ENCODE measurements at places on chromosomes 11 and 22.

DNA sequence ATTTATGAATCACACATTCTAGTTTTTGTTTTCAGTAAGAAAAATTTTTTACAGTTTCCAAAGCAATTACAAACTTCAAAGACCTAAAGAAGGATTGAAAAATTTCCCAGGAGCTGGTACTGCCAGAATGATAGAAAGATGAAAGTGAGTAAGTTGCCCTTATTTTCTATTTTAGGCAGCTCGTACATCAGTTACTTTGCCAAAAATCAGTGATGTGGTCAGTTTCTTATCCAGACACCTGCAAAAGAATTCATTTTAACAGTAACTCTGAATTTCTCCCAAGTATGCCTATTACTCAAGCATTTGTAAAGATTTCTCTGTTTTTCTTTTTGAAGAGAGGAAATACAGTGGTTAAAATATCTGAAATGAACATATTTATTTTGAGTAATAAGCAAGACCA is 976.3 kb upstream of the RAG2 start:
- DNase-seq: no peak

GRCh38 chr11:44983786-44984185 is 33.1 kb upstream of the TP53I11 start:
- DNase-seq: no peak

- DNase-seq: no peak
Observed at GRCh38 chr11:67534070-67534679, 10.9 kb upstream of the CABP2 start.

GRCh38 chr11:47175746-47176327 is 842 bp downstream of the ARFGAP2 start:
- DNase-seq: no peak

DNA sequence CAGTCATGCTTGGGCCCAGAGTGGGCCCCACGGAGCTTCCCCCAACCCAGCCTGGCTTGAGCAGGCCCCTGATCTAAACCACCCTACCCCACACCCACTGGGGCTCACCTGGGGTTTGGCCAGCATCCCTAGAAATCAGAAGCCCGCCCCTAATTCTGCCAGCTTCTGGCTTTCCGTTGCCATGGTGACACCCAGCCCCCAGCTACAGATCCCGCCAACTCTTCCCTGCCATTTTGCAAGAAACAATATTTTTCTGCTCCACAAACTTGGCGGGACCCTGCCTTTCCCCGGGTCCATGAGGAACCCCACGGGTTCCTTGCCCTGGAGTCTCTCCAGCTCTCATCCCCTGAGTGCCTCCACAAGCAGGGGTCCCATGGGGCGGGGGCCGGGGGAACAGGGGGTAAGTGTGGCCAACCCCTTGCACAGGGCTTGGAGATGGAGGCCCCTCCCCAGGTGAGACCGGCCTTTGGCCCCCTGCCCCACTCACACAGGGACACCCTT is 90.0 kb downstream of the CDKN1C start:
- no peak for DNase-seq

DNA sequence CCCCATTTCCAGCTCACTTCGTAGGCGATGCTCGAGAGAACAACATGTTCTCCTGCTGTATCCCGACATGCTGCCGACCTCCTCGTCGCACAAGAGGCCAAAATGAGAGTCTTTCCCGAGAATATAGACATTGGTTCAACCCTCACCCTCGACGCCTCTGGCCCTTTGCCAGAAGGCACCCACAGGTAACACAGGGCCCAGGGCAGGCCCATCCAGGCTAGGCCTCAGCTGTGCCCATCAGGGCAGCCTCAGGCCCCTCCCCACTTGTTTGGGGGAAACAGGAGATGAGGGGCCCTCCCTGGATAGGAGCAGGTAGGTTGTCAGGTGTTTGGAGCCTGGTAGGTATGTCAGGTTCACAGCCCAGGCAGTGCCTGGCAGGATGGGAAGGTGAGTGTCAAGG is 2.7 kb upstream of the RGL4 start:
- no peak for DNase-seq

- no peak for DNase-seq
Observed at GRCh38 chr11:23944923-23945322, 551.9 kb upstream of the LUZP2 start.

DNA sequence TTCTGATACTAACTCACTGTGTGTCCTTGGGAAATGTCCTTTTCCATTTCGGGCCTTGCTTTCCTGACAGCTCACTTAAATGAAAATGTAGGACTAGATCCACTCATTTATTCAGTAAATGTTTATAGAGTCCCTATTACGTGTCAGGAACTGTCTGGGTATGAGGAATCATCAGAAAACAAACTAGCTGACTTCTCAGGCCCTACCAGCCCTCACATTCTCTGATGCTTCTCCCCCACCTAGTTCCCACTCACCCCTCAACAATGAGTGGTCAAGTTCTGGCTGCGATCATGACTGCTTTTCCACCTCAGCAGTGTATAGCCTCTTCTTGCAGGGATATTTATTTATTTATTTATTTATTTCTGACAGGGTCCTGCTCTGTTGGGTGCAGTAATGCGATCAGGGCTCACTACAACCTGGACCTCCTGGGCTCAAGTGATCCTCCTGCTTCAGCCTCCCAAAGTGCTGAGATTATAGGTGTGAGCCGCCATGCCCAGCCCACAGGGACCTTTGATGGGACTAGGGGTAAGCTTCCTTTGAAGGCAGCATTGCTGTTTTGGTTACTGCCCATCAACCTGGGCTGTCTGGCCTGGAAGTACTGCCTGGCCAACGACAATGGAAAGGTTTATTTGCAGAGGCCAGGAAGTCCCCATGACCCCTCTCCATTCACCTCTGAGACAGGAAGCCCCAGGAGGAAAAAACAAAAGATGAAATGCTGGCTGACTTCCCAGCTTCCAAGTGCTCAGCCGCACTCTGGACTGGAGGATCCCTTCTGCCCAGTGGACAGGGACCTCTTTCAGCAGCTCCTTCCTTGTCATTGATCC is 33.1 kb upstream of the POLD3 start:
- no peak for DNase-seq

DNA sequence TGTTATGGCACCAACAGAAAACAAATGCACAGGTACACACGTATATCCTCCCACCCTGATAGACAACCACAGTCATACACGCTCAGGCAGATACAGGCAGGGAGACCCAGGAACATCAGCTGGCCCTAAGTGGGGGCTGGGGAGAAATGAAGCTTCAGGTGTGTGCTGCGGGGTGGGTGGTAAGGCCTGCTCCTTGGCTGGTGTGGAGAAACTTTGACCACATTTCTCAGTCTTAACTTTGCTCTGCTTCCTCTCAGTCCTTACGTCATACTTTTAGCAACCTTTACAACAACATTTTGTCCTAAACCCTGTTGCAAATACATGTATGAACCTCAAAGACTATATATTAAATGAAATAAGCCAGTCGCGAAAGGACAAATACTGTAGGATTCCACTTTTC is 6.7 kb upstream of the ANAPC15 start:
- DNase-seq: no peak

DNA sequence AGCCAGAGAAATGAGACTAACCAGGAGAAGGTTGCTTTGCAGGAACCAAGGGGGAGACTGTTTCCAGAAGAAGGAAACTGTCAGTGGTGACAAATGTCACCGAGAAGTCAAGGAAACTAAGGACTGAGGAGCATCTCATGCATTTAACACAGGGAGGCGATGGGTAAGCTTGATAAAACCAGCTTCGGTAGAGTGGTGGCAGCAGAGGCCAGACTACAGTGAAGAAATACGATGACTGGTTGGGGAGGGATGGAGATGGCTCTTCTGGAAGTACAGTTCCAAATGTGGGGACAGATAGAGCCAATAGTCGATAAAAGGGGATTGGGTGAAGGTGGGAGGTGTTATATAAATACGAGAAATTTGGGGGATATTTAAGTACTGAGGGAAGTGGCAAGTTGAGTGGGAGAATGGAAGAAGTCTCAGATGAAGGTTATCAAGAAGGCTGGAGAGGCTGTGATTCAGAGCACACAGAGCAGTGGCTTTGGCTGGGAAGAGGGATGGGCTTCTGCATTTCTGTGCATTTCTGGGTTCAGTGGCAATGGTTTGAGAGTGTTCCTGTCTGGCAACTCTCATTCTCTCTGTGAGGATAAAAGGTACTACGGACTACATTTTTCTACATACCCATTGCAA is 29.2 kb downstream of the SC5D start:
- DNase-seq: no peak

DNA sequence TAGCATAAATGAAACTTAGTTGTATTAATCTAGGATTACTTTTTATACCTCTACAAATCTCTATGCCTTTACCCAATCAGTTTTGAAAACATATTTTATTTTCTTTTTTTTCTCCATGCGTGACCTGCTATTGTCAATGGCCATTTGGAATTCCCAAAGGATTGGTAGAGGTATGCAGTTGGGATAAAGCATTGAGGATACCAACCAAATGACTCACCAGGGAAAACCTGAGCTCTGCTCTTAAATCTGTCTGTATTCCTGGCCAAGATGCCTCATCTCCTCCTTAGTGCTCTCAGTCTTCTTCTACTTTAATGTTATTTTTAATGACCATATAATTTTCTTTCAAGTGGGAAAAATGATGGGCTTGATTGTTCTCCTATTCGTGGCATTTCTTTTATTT is 61.9 kb downstream of the EHF start:
- DNase-seq: no peak

GRCh38 chr22:48489551-48490499 is 1337.8 kb downstream of the BRD1 start:
- DNase-seq: no peak

- no peak for DNase-seq
Observed at GRCh38 chr11:119087747-119088241, 3.1 kb downstream of the HMBS start.

DNA sequence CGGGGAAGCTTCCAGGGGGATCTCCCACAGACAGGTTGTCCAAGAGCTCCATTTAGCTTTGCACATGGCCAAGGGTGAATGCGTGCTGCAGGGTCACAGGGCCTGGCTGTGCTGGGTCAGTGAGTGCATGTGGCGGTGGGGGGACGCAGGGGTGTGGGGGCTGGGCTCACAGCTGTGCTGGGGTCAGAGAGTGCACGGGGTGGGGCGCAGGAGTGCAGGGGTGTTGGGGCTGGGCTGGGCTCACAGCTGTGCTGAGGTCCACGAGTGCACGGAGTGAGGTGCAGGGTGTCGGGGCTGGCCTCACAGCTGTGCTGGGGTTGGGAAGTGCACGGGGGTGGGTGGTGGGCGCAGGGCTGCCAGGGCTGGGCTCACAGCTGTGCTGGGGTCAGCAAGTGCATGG is 557.7 kb downstream of the BRD1 start:
- DNase-seq: no peak

GRCh38 chr11:31233425-31233824 is 136.1 kb downstream of the DCDC1 start:
- no peak for DNase-seq

GRCh38 chr11:128695539-128696221 is 1.8 kb downstream of the FLI1 start:
- DNase-seq: no peak

DNA sequence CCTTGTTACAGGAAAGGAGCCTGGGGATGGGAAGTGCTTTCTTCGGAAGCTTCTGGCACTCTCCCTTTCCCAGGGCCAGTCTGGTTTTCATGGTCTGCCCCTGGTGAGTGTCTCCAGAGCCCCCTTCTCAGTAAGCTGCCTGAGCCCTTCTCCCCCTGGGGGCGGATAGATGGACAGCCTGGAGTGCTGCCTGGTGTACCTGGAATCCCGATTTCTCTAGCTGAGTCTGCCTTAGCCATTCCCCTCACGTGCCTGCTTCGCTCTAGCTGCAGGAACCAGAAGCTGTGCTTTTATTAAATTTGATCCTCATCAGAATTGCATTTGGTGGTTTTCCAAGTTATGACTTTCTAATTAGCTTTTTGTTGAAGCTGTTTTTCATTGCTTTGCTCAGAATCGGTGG is 152.9 kb upstream of the NAV2 start:
- DNase-seq: no peak

DNA sequence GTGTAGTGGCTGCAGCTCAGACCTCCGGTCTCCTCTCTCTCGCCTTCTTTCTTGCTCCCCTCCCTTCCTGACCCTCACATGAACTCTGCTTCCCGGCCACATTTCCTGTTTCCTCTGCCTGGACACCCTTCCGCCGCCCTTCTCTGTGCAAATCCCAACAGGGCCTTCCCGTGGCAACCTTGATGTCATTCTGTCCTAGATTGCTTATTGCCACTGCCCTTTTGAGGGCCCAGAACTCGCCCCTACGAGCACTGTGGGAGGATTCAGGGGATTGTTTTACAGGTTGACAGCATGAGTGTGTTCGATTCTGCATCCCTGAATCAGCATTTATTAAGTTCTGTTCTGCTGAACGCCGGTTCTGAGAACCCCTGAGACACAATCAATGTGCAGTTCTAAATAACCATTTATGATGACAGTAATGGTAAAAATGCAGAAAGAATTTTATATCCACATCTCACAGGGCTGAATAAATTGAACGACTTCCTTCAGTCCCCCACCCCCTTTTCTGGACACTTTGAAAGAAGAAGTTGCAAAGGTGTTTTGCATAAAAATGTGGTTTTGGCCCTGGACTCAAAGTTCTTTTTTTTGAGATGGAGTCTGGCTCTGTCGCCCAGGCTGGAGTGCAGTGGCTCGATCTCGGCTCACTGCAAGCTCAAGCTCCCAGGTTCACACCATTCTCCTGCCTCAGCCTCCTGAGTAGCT is 6.4 kb downstream of the BATF2 start:
- DNase-seq: no peak

GRCh38 chr22:45717789-45718188 is 46.2 kb downstream of the ATXN10 start:
- no peak for DNase-seq

DNA sequence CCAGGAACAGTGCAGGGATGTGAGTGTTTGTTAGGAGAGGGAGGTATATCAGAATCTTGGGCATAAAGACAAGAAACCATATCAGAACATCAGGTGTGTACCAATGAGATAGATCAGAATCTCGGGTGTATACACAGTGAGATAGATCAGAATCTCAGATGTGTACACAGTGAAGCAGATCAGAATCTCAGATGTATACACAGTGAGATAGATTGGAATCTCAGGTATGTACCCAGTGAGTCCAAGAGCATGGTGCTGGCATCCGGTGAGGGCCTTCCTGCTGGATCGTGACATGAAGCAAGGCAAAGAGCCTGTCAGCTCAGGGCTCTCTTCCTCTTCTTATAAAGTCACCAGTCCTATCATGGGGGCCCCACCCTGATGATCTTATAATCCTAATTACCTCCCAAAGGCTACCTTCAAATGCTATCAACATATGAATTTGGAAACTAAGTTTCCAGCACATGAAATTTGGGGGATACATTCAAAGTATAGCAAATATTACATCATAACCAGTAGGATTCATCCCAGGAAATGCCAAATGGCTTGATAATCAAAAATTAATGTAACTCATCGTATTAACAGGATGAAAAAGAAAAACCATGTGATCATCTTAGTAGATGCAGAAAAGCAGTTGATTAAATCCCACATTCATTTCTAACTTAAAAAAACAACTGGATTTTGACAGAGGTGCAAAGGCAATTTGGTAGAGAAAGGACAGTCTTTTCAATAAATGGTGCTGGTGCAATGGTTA is 28.6 kb downstream of the PPARA start:
- no peak for DNase-seq

All from T-helper 9 cell (primary cell).